ENCODE measurements at places on chromosomes 16 and 17. TPM values are rescaled to one million over a fixed set of nuclear protein-coding genes. Genes with fewer than 3 reads are reported as not detected.

TCAP gene
- total RNA-seq = 0.14 TPM

BCL6B gene
- not detected for total RNA-seq

NETO2 gene
- total RNA-seq = 44.2 TPM

PRM2 gene
- total RNA-seq = not detected

TP53TG3 gene
- total RNA-seq = not detected

OR4D1 gene
- total RNA-seq = not detected
